ENCODE measurements at places on chromosomes 12 and 14.

DNA sequence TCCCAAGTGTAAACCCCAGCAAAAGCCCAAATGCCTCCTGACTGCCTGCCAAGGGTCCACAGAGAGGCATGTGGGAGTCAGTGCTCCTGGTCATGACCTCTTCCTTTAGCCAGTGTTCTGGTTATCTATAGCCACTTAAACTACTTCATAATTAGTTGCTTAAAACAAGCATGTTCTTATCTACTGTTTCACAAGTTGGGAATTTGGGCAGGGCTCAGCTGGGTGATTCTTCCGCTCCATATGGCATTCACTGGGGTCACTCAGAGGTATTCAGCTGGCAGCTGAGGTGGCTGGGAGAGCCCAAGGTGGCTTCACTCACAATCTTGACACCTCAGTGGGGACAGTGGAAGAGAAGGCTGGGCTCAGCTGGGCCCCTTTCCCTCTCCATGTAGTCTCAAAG lies 184.0 kb upstream of the RGS6 start:
- DNase-seq, result no peak

GRCh38 chr12:124437617-124438436 lies 129.6 kb downstream of the NCOR2 start:
- DNase-seq, result no peak

DNA sequence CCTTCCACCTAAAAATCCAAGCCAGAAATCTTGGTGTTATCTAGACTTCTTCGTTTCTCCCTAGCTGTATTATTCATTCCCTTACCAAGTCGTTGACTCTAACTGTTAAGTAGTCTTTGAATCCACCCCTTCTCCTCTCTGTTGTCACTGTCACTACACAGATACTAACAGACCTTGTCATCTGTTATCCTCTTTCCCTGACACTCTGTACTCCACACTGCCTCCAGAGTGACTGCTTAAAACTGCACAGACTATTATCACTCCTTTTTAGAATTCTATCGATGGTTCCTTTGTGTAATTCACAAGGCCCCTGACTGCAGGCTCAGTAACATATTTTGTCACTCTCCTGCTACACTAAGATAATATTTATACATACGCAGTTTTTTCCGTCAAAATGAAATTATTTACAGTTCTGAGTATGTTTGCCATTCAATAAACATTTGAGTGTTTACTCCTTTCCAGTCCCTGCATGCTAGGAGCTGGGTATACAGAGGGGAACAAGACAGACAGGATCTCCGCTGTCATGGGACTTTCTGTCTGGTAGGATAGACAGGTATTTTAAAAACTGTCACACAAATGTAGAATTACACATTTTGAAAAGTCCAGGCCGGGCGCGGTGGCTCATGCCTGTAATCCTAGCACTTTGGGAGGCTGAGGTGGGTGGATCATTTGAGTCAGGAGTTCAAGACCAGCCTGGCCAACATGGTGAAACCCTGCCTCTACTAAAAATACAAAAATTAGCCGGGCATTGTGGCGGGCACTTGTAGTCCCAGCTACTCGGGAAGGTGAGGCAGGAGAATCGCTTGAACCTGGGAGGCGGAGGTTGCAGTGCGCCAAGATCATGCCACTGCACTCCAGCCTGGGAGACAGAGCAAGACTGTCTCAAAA lies 3.8 kb downstream of the MARS1 start:
- DNase-seq, result no peak

DNA sequence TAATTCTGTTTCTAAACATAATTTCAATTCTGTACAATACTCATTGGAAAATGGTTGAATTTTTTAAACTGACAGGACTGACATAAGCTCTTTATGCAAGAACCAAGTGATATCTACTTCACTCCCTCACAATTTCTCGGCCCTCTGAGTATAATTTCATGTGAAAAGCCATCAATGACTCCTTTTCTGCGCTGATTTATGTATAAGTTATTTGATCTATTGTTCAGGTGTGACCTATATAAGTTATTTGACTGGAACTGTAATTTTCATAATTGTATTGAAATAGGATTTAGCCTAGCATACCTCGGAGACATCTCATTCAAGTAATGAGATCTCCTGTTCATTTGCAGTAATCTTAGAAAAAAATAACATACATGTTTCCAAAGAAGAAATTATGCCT lies 184.4 kb downstream of the SYT1 start:
- no peak for DNase-seq

GRCh38 chr12:89253488-89253887 lies 98.8 kb downstream of the DUSP6 start:
- DNase-seq, result no peak

- DNase-seq, result no peak
These were observed 240.3 kb downstream of the EMP1 start for GRCh38 chr12:13436696-13437391.

DNA sequence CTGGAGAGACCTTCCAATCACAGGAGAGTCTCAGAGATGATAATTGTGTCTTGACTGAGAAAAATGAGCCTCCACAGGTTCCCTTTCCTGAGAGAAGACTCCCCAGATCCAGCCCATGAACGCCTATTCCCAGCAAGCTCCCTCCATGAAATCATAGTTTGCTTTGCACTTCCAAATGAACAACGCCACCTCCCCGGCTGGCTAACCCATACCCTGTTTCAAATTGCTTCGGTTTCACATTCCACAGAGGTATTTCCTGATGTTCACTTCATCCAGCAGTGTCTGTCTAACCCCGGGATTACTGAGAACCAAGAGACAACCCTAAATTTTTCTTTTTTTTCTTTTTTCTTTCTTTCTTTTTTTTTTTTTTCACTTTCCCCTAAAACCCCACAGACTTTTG lies 124.1 kb upstream of the RFLNA start:
- no peak for DNase-seq
